Keratinocyte (primary cell): ENCODE measurements at places on chromosomes 16 and 17.

DNA sequence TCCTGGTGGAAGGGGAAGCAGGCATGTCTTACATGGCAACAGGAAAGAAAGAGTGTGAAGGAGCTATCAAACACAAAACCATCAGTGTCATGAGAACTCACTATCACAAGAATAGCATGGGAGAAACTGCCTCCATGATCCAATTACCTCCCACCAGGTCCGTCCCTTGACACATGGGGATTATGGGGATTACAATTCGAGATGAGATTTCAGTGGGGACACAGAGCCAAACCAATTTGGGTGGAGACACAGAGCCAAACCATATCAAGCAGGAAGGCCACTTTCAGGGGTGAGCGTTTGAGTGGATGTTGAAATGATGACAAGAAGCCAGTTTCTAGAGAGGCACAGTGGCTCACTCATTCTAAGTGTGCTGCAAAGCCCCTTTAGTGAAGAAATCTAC lies 143.8 kb downstream of the CPPED1 start:
- DNase-seq = no peak
- H3K27me3 ChIP-seq = no peaks in the 10 kb centered on the region
- no peaks in the 10 kb centered on the region for H3K36me3 ChIP-seq
- no peak overlapping the region for H3K4me3 ChIP-seq
- no peaks in the 10 kb centered on the region for H3K4me1 ChIP-seq
- H3K27ac ChIP-seq = no peak overlapping the region

DNA sequence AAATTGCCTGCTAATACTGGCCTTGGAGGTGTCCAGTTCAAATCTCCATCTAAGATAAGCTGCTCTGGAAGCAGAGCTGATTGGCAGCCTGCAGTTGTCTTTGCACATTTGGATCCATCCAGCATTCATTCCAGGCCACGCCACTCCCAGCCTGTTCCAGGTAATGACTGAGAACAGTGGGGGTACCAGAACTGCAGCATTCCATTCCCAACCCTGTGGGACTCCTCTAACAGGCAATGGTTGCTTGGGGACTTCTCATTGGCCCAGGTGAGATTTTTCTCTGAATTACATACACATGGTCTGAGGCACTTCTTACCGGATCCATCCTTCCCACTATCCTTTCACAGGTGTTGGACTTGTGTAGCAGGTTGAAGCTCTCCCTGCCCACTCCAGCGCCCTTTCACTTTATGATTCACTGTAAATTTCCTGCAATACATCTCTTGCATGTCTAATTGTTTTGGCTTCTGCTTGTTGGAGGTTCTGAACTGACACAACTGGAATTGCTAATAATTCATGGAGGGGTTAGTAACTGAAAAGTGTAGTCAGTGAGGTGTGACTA lies 206.1 kb upstream of the ZFHX3 start:
- H3K4me1 ChIP-seq = no peaks in the 10 kb centered on the region
- H3K27me3 ChIP-seq = no peaks in the 10 kb centered on the region
- DNase-seq = no peak
- no peak overlapping the region for H3K4me3 ChIP-seq

- no peak overlapping the region for H3K4me3 ChIP-seq
- H3K27me3 ChIP-seq = no peaks in the 10 kb centered on the region
- no peaks in the 10 kb centered on the region for H3K36me3 ChIP-seq
- peaks cover 12% of the 10 kb centered on the region for H3K4me1 ChIP-seq
Measured at GRCh38 chr17:76644995-76645394, 1.4 kb upstream of the ST6GALNAC1 start.

- H3K4me1 ChIP-seq = peaks cover 37% of the 10 kb centered on the region
- H3K27me3 ChIP-seq = no peaks in the 10 kb centered on the region
- H3K4me3 ChIP-seq = peak overlapping the region; percentile 94
- H3K27ac ChIP-seq = peak overlapping the region; percentile 79
- no peak for DNase-seq
Measured at GRCh38 chr17:41917679-41918313, 955 bp downstream of the ACLY start.

GRCh38 chr17:17091856-17092756 lies 49.8 kb downstream of the MPRIP start:
- no peak overlapping the region for H3K27ac ChIP-seq
- peaks cover 15% of the 10 kb centered on the region for H3K36me3 ChIP-seq
- no peak for DNase-seq
- no peaks in the 10 kb centered on the region for H3K27me3 ChIP-seq
- H3K4me3 ChIP-seq = no peak overlapping the region
- H3K4me1 ChIP-seq = peaks cover 50% of the 10 kb centered on the region

GRCh38 chr17:9969301-9969935 lies 64.3 kb upstream of the RCVRN start:
- H3K4me1 ChIP-seq = no peaks in the 10 kb centered on the region
- DNase-seq = no peak
- no peak overlapping the region for H3K4me3 ChIP-seq

DNA sequence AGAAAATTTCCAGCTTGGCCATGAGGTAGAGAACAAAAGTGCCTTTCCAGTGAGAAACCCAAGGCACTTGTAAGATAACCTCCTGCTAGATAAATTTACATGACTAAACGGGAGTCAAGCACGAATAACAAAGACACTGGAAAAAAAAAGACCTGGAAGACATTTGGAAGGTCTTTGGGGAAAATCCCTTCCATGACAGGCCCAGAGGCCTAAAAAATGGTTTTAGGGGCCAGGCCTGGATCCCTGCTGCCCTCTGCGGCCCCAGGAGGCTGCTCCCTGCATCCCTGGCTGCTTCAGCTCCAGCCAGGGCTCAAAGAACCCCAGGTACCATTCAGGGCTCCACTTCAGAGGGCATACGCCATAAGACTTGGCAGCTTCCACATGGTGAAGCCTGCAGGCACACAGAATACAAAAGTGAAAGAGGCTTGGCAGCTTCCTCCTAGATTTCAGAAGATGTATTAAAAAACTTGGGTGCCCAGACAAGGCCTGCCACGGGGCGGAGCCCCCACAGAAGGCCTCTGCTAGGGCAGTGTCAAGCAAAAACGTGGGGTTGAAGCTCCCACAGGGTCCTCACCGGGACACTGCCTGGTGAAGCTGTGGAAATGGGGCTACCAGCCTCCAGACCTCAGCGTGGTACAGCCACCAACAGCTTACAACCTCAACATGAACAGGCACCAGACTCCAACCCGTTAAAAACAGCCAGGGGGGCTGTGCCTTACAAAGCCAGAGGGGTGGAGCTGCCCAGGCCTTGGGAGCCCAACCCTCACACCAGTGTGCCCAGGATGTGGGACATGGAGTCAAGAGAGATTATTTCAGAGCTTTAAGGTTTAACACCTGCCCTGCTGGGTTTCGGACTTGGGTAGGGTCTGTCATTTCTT lies 77.1 kb downstream of the SDK2 start:
- H3K36me3 ChIP-seq = no peaks in the 10 kb centered on the region
- H3K4me3 ChIP-seq = no peak overlapping the region
- DNase-seq = no peak
- H3K27ac ChIP-seq = no peak overlapping the region

GRCh38 chr17:15917021-15917437 lies 27.9 kb upstream of the ADORA2B start:
- no peak overlapping the region for H3K4me3 ChIP-seq
- H3K27me3 ChIP-seq = peaks cover 13% of the 10 kb centered on the region
- H3K36me3 ChIP-seq = no peaks in the 10 kb centered on the region
- no peak overlapping the region for H3K27ac ChIP-seq
- peaks cover 4% of the 10 kb centered on the region for H3K4me1 ChIP-seq
- no peak for DNase-seq

DNA sequence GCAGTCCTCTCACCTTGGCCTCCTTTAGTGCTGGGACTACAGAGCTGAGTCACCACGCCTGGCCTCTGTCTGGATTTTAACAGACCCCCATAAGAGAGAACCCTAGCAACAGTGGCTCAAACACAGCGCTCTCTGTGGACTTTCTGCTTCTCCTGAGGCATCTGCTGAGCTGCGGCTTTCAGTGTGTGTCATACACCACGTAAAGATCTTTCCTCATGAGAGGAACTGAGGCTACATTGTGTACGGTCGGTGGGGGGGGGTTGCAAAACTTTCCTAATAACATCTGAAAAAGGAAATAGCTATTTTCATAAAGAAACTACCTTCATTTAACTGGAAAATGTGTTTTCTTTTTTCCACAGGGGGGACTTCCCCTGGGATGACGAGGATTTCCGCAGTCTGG lies 32.9 kb downstream of the DEF8 start:
- no peaks in the 10 kb centered on the region for H3K27me3 ChIP-seq
- no peak overlapping the region for H3K4me3 ChIP-seq
- no peak overlapping the region for H3K27ac ChIP-seq
- no peaks in the 10 kb centered on the region for H3K4me1 ChIP-seq
- no peak for DNase-seq

DNA sequence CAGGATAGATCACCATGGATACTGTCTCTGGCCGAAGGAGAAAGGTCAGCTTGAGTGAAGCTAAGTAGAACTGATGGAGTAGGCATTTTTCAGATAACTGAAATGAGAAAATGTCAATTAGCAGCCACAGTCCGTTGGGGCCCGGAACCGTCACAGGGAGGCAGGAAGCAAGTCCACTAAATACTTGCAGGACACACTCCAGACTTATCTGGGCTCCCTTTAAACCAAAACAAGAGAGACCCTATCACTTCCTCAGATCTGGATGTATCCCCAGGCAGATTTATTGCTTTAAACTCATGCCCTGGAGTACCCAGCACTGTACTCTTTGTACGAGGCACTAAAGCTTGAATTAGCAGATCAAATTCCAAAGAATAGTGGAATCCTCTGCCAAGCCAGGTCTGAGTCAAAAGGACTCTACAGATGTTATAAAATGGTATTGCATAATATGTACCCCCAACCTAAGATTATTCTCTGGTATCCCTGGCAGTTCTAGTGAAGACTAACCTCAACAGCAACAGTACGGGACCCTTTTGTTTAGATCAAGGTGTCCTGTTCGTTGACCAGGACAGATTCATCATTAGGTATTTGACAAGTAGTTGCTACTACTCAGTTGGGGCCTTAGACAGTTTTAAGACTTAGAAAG lies 8.1 kb downstream of the ZP2 start:
- no peak for DNase-seq
- H3K27ac ChIP-seq = no peak overlapping the region
- peaks cover 8% of the 10 kb centered on the region for H3K27me3 ChIP-seq
- H3K36me3 ChIP-seq = no peaks in the 10 kb centered on the region

GRCh38 chr16:66206363-66206762 lies 160.1 kb upstream of the CDH5 start:
- DNase-seq = no peak
- H3K27ac ChIP-seq = no peak overlapping the region
- H3K36me3 ChIP-seq = no peaks in the 10 kb centered on the region
- no peak overlapping the region for H3K4me3 ChIP-seq
- no peaks in the 10 kb centered on the region for H3K27me3 ChIP-seq

DNA sequence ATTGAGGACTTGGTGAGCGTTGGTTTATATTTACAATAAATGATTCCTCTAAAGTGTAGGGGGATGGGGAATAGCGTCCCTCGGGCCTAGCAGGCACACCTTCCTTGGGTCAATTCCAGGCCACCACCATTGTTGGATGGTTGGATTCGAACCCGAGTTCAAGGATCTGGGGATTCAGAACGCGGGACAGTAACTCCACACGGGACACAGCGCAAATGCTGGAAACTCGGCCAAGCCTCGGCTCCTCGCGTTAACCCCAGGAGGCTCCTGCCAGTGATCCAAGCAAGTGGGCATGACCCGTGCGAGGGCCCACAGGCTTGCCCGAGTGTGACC lies 613 bp downstream of the B9D1 start:
- H3K36me3 ChIP-seq = no peaks in the 10 kb centered on the region
- no peaks in the 10 kb centered on the region for H3K27me3 ChIP-seq
- H3K4me1 ChIP-seq = peaks cover 12% of the 10 kb centered on the region
- H3K27ac ChIP-seq = peak overlapping the region; percentile 79
- H3K4me3 ChIP-seq = peak overlapping the region; percentile 68

DNA sequence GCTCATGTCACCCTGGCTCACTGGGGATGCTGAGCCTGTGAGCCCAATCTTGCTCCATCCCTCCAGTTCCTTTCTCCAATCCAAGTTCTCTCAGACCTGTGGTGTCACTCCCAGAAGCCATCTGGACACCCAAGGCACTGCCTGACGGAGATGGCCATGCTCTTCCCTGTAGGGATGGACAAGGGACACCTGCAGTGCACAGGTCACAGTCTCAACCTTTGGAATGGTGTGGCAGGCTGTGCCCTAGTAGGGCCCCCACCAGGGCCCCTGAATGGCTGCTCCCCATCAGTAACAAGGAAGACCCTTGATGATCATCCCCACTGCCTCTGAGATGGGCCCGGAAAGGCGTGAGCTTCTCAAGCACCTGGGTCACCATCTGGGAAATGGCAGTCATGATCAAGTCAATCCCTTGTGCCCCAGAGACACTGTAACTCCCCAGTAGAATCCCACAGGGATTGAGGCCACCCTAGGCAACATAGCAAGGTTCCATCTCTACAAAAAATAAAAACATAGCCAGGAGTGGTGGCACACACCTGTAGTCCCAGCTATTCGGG lies 822.5 kb downstream of the KCNJ18 start:
- H3K36me3 ChIP-seq = no peaks in the 10 kb centered on the region
- H3K4me3 ChIP-seq = no peak overlapping the region
- no peak for DNase-seq

- H3K36me3 ChIP-seq = no peaks in the 10 kb centered on the region
- DNase-seq = no peak
- H3K4me3 ChIP-seq = no peak within 1 kb of the TSS
- peaks cover 12% of the 10 kb centered on the region for H3K27me3 ChIP-seq
- no peak within 1 kb of the TSS for H3K27ac ChIP-seq
Measured at GRCh38 chr17:74466111-74466827, at the start of gene CD300A. TSS of gene CD300A (plus strand) at chr17:74466634. CDS start at chr17:74466704, 70 bp downstream.

DNA sequence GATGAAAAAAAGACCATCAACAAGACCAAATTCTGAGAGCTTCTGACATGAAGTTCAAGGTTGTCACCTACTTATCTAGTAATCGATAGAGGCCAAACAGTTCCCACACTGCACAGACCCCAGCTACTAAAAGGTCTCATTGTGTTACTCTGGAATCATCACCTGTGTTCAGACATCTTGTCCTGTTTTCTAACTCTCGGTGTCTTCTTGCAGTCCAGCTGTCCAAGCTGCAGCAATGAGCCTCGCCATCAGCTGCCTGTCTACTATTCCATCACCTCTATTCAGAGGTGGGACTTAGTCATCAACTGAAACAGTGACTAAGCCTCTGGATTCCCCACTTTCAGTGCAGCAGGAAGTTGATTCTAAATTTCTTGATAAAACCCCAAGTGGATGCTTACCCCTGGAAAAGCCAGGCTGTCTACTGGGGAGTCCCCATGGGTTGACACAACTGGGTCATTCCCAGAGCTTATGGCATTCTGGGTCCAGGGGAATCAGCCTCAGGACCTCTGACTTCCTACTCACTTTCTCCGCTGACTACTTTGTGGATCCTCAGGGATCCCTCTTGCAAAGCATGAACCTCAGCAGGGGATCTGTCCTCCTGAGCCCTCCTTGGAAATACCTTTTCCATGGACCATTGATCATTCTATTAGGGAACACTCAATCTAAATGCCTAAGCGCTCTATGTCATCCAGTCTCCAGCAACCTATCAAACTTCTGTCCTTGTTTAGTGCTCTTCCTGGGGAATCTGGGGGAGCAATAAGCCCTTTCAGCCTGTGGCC lies 46.5 kb downstream of the HNF1B start:
- peak; percentile 21 for DNase-seq
- peaks cover 39% of the 10 kb centered on the region for H3K4me1 ChIP-seq
- peak overlapping the region; percentile 56 for H3K27ac ChIP-seq
- H3K27me3 ChIP-seq = peaks cover 5% of the 10 kb centered on the region
- no peak overlapping the region for H3K4me3 ChIP-seq

GRCh38 chr17:58345500-58345899 lies 6.5 kb downstream of the SUPT4H1 start:
- no peak overlapping the region for H3K27ac ChIP-seq
- H3K4me1 ChIP-seq = no peaks in the 10 kb centered on the region
- no peak for DNase-seq

- H3K4me3 ChIP-seq = no peak overlapping the region
- peak overlapping the region; percentile 27 for H3K27ac ChIP-seq
- DNase-seq = no peak
Measured at GRCh38 chr17:39787743-39788484, 50.2 kb downstream of the GRB7 start.
